Right kidney (tissue), 9 donors: ENCODE measurements at places on chromosomes 1 and 21.

GRCh38 chr1:33713058-33713877 is 150.6 kb upstream of the HMGB4 start:
- no peak for DNase-seq

DNA sequence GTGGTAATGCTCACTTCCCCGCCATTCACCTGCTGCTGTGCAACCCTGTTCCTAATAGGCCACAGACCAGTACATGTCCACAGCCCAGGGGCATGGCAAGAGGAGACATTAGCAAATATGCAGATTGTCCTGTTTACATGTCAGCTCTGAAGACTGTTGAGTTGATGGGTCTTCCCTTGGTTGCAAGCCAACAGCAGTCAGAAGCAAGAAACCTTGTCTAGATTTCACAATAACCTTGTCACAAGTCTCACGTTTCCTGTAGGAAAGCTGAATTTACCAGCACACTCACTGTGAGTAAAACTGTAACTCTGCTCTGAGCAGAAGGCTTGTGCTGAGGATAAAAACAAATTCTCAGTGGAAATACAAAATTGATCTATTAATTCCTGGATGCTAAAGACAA is 195.1 kb downstream of the HLX start:
- DNase-seq = no peak

DNA sequence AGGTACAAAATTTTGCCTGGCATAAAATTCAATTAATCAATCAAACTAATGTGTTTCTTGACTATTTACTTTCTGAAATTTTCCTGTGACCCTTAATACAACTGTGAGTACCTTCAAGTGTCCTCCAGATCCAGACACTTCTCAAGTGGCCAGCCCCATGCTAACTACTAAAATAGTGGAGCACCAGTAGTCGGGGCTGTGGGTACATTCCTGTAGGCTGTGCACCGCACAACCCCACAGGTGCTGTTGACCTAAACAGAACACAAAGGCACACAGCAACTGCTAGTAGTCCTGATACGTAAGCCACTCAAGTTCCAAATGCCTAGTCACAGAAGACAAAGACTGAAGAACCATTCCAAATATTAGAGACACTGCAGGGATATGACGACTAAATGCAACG is 36.6 kb downstream of the TMEM50B start:
- no peak for DNase-seq

DNA sequence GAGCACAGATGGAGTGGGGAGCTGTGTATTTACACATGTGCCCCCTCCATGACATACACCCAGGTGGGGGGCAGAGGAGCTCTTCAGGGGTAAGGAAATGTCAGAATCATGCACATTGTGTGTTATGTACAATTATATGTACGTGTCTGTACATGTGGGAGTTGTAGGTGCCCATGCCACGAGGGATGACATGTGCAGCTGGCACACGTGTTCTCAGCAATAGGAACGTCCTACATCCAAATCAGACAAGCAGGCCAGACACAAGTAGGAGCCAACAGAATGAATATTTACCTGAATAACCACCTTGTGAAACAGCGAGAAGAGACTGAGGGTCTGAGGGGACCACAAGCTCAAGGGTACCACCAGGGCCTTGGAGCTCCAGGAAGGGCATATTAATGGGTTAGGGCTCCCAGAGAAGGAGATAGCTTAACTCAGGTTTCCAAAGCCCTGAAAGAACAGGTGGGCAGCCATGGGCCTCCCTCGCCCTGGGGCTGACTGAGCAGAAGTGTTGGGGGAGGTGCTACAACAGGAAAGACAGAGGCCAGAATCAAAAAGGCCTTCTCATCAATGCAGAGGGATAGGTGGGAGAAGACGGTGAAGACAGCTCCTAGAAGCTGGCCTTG is 3.2 kb downstream of the COL16A1 start:
- no peak for DNase-seq
